Stimulated activated CD4-positive, alpha-beta T cell treated with anti-CD3 and anti-CD28 coated beads, Interleukin-1b, Interleukin-23, amount 100 ng/mL, for 4 hours (primary cell): ENCODE measurements at places on chromosomes 7 and 10.

DNA sequence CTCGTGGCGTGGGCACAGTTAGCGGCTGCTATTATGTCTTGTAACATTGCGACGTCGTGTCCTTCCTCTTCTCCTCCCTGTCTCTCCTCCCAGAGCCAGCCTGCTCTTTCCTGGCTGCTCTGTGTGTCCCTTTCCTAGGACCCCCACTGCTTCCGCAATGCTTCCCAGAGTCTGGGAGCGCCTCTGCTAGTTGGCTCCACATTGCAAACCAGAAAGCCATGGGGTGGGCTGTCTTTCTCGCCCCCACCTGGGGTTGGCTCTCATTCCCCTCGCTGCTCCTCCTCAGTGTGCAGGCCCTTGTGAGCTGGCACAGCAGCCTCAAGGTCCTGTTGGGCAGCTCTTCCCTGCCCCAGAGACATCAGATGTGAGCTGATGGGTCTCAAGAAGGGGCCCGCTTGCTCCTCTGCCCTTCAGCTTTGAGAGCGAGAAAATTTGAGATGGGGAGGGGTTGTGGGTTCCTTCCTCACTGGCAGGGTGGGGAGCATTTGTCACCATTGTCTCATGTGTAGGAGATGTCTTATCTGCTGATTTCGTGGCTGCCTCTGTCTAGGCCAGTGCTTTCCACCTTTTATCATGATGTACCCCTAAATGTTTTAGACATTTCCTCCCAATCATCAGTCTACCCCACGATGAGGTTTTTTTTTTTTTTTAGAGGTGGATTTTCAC is 3.3 kb downstream of the ADAMTS14 start:
- no peak for DNase-seq

- no peak for DNase-seq
Observed at GRCh38 chr7:2873686-2874551, 29.8 kb upstream of the GNA12 start.

GRCh38 chr7:117949232-117949631 is 76.0 kb upstream of the CTTNBP2 start:
- DNase-seq = no peak

DNA sequence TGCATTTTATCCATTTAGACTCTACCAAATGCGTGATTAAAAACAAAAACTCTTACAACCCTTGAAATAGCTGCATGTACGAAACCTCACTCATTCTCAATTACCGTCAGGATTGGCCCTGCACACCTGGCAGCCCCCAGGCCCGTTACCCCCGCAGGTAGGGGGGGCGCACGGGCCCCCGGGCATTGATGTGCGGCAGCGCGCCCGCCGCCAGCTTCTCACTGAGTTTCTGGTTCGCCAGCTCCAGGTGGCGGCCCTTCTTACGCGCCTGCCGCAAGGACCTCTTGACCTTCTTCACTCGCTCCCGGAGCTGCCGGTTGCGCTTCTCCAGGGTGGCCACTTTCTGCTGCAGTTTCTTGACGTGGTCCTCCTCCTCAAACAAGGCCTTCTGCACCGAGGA is 103.2 kb downstream of the CCDC3 start:
- DNase-seq = no peak

DNA sequence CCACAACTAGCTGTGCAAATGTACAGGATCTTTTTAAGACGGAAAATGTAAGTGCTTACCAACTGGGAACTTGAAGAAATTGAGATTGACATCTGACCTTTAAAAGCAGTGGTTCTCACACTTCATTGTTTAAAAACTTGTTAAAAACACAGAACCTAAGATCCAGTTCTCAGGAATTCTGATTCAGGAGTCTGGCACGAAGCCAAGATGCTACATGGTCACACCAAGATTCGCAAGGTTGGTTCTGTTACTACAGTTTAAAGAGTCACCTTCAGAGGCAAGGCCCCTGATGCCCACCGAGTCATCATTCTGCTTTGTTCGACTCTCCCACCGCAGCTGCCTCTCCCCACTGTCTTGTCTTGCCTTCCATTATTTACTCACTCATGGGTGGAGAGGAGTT is 113.3 kb downstream of the GLI3 start:
- DNase-seq = no peak

DNA sequence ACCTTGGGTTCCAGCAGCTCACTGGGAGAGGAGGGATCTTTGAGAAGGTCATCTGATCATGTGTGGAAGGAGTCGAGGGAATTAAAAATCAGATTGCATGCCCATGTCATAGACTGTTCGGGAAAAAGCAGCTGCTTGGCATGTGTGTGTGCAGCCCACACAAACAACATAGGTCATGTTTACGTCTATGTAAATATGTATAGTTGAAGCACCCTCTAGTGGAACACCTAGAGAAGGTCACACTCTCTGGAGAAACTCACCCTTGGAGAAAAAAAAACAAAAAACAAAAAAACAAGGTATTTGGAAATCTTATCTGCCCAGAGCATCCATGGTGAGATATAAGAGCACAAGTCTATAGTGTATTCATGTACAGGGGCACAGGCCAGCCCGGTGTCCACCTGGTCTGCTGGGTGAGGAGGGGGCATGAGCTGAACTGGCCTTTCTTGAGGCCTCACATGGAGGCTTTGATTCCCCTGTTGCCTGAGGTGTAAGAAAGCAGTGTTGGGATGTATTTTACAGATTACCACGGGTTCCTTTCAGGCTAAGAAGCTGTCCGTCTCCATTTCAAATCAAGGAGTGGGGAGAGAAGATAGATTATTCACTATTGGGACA is 98.0 kb downstream of the NPY start:
- DNase-seq = no peak

GRCh38 chr7:2440608-2441245 is 35.5 kb downstream of the GRIFIN start:
- no peak for DNase-seq

DNA sequence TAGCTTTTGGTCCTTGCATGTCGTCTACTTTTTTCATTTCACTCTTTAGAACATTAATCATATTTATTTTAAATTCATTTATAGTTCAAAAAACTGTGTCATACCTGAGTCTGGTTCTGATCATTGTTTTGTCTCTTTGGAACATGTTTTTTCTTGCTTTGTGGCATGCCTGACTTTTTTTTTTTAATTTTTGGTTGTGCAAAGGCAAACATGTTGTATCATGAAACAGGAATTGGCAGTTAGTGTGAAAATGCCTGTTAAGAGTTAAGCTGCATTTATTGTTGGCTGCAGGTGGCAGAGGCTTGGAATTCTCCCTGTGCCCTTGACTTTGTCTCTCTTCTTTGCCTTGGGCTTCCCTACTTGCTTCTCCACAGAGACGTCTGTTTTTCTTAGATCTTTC is 525.0 kb upstream of the ADARB2 start:
- no peak for DNase-seq

DNA sequence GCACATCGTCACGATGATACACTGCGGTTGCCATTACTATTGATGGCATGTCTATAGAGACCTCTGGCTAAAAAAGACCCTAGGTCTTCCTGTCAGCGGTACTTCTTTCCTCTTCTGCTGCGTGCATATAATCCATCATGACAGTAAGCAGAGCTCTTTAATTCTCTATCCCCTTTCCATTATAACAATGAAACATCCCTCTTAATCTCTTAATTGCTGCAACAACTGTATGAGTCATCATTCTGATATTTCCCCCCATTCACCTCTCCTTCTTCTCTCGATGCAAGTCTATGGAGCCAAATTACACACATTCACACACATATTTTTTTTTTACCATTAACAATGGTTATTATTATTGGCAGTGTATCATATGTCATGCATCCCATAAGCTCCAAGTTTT is 45.2 kb upstream of the AKR1E2 start:
- DNase-seq = no peak

DNA sequence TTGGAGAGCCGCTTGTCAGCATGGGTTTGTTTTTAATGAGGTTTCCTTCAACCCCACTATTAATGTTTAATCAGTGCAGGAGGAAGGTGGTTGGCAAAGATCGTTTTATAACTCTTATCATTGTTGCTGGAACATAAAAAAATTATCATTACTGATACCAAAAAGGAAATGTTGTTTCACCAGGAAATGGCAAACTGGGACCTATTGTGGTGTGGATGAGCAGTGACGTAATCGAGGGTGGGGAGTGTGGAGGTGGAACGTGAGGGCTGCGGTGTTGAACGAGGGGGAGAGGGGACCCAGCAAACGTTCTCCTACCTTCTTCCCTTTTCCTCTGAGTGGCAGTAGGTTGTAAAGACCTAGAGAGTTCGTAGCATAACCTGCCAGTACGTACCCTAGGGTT is 71.9 kb upstream of the TOMM7 start:
- no peak for DNase-seq

DNA sequence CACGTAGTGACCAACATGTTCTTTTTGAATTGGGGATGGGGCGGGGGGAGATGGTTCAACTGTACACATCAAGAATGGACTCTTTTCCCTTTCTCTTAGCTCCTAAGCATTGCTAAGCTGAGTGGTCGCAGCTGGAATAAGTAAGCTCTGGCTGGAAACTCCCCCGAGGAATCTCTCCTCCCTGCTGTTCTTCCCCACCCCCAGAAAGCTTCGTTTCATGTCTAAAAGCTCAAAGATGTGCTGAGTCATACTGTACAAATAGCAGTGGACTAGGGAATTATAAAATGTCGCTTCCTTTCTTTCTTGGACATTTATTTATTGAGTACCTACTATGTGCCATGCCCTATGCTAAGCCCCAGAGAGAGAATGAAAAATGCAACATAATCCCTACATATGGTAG is 191.1 kb upstream of the ADO start:
- no peak for DNase-seq

DNA sequence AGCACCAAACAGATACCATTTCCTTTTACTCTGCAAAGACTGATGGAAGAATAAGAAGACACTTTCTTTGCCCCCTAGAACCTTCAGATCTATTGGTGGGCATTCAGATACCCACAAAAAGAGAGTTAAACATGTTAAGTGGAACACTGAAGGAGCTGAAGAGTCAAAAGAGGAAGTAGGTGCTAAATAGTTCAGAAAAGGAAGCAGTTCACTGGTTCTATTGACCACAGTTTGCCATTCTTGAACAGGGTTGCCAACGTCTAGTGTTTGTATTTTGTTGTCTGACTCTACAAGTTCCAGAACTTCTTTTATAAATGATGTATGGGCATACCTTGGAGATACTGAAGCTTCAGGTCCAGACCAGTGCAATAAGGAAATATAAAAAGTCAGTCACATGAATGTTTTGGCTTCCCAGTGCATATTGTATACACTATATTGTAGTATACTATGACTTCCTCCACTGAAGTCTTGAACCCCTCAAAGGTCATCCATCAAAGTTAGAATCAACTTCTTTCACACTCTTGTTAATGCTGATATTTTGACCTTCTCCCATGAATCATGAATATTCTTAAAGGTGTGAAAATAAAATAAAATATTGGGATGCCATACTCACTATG is 47.5 kb upstream of the AGR3 start:
- DNase-seq = no peak

DNA sequence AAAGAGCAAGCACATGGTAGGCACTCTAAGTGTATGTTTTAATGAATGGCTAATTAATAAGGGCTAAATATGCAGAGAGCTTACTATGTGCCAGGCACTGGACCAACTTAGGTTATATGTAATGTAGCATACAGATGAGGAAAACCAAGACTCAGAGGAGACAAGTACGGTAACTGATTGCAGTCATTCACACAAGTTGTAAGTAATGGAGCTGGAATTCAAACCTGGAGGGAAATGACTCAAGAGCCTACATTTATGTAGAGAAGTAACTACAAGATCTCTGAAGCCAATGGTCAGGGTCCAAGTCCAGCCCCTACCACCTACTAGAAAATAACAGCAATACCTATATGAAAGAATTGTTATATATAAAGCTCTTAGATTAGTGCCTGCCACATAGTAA is 97.3 kb upstream of the KCNIP2 start:
- DNase-seq = no peak

GRCh38 chr10:14185316-14186045 is 145.2 kb downstream of the FRMD4A start:
- DNase-seq = peak; percentile 8
